ENCODE measurements at places on chromosomes 5 and 9.

DNA sequence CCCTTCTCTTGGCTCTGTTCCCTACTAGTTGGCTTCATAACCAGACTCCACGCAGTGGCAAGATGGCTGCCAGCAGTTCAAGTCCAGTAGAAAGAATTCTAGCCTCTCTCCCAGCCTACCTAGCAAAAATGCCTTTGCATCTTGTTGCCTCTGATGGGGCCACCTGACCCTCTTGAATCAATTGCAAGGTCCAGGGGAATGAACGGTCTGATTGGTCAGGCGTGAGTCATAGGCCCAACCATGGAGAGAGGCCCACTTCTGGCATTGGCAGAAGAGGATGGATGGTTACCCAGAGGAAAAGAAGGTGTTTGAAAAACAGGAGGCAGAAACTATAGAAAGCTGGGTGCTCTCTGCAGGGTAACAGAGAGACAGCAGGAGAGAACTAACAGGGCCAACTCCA lies 622.6 kb downstream of the CCDC171 start:
- no peak for DNase-seq

DNA sequence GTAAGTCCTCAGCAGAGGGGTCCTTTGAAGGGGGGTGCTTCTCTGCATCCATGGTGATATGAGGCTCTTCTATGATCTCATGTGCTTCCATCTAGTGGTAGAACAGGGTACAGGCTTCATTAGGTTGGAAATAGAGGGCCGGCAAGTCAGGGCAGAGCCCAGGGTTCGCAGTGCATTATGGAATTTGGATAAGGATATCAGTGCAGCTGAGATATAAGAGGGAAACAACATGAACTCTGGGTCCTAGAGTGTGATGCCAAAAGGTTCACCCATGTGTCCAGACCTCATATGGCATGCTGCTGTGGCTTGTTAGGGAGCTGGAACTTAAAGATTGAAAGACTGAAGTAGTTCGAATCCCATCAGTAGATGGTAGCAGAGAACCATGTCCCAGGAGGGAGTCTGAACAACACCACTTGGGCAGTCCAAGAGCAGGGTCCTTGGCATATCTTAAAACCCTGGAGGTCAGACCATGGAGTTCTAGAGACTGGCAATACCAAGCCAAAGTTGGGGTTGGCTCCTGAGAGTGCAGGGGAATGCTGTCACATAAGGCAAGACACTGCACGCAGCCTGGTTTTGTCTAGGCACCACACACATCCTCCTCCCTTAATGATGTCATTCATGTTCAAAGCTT lies 2.3 kb downstream of the FAM221B start:
- DNase-seq = no peak

- DNase-seq = no peak
These were observed 55.5 kb downstream of the CEP120 start for GRCh38 chr5:123367739-123368138.

GRCh38 chr9:109771796-109772531 lies 8.0 kb upstream of the PALM2AKAP2 start:
- DNase-seq = no peak

GRCh38 chr5:67904366-67904765 lies 311.2 kb upstream of the PIK3R1 start:
- DNase-seq = no peak

DNA sequence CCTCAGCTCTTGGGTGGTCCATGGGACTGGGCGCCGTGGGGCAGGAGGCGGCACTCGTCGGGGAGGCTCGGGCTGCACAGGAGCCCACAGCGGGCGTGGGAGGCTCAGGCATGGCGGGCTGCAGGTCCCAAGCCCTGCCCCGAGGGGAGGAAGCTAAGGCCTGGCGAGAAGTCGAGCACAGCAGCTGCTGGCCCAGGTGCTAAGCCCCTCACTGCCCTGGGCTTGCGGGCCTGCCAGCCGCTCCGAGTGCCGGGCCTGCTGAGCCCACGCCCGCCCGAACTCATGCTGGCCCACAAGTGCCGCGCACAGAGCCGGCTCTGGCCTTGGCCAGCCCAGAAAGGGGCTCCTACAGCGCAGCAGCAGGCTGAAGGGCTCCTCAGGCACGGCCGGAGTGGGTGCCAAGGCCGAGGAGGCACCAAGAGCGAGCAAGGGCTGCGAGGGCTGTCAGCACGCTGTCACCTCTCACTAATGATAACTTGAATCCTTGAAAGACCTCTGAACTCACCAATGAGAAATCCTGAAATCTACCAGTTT lies 1506.8 kb upstream of the WWC1 start:
- no peak for DNase-seq

DNA sequence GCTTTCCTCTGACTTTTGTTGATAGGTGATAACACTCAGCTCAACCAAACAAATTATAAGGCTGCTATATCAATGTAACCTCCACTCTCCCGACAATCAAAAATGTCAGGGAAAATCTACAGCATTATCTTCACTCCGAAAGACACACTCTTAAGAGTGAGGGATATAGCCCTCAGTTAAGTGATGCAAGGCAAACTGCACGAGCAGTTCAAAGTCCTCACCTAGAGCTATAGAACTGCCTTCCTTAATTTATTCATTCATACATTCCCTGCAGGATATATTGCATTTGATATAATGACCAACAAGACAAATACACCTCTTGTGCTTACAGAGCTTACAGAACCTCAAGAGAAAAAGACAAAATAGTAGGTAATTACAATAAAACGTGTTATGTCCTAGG lies 378.1 kb downstream of the ELAVL2 start:
- no peak for DNase-seq

DNA sequence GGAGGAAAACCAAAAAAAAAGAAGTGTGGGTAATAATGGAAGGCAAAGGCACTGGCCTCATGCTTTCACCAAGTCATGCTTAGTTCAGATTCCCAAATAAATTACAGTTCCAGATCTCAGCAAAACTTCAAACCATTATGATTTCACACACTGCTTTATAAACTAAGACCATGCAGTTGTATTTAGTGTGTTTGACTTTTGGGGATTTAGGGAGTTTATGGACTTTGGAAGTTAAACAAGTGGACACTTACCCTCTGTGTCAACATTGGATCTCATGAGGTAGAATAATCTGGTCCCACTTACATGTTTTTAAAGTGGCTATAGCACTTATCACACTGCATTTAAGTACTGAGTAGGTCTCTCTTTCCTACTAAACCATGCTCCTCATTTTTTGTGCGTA lies 3.7 kb downstream of the DNAJC25 start:
- no peak for DNase-seq

DNA sequence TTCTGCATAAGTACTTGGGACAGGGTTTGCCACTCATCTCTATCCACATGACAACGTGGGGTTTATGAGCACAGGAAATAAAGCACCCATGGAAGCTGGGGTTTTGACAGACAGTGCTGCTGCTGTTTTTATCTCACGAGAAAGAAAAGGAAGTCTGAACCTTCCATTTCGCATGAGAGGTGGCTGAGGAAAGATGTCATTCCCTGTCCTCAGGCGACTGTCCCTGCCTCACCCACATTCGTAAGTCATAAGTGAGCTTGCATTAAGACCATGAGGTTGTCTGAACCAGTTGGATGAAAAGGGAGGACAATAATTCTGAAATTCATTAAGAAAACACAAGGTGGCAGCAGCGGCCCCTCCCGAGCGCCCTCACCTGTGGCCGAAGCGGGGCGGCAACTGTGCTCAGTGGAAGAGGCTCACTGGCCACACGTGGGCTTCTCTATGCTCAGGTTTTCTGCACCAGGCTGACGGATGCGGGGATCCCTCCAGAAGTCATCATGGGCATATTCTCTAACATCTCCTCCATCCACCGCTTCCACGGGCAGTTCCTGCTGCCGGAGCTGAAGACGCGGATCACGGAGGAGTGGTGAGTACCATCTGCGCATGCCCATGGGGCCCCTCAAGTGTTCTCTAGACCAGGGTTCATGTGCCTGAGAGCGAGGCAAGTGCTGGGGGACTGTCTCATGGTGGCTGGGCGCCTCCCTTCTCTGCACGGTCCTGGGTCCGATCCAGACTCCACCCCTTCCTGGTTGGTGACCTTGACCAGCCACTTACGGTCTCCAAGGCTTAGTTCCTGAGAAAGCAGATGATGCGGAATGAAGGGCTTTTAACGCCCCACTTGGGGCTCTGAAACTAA lies 54.7 kb upstream of the SUSD3 start:
- peak; percentile 31 for DNase-seq

GRCh38 chr9:136840140-136840876 lies 2.0 kb upstream of the AJM1 start:
- no peak for DNase-seq

- no peak for DNase-seq
These were observed 64.9 kb upstream of the LIFR start for GRCh38 chr5:38621331-38621730.

DNA sequence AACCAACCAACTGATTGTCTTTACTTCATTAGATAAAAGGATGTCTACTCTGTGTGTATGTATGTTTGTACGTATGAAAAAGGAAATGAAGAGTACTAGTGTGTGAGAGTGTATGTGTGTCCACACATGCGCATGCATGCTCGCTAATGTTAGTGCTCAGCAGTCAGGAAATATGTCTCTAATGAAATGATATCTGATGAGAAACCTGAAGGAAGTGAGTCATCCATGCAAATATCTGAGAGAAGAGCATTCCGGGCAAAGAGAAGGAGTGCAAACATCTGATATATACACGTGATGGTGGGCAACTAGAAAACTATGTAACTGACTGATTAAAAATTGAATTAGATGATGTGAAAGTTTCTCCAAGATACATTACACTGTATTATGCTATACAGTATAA lies 29.6 kb upstream of the UGCG start:
- no peak for DNase-seq

- no peak for DNase-seq
These were observed at the start of gene FBLL1 for GRCh38 chr5:168528521-168529373. TSS of gene FBLL1 (plus strand) at chr5:168529305. CDS start at chr5:168529505, 200 bp downstream.

GRCh38 chr9:110812886-110813285 lies 144.3 kb downstream of the MUSK start:
- no peak for DNase-seq

DNA sequence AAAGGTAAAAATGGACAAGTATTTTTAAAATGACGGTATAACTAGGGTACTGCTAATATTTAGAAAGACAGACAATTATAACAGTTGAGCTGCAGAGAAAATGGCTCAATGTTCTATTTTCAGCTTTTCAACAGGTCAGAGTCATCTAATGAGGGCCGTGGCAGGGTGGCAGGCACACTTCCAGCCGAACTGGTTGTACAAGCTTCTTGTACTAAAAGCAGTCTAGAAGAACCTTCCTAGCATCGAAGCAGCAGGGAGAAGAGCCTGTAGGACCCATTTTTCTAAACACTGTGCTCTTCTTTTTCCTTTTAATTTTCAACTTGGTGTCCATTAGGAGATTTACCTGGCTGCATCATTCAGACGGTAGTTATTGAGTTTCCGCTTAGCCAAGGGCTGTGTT lies 85.6 kb downstream of the SLC28A3 start:
- DNase-seq = no peak

GRCh38 chr9:37747271-37747753 lies 6.3 kb upstream of the TRMT10B start:
- no peak for DNase-seq

GRCh38 chr5:6734781-6735180 lies 21.5 kb downstream of the TENT4A start:
- no peak for DNase-seq

DNA sequence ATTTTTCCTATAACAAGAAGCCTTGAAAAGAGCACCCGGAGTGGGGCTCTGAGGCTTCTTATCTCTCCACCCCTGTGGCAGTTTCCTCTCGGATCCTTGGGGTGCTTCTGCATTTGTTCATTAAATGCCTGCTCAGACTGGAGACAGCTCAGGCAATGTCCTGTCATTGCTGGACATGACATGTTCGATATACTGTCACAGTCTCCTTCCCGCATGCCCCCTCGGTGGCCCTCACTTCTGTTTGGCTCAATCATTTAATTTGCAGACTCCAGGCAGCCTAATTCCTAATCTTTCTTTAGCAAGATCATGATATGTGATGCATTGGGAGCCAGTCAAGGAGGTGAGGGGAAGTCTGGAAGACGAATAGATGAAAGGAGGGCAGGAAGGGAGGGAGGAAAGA lies 37.5 kb upstream of the CPEB4 start:
- DNase-seq = no peak

DNA sequence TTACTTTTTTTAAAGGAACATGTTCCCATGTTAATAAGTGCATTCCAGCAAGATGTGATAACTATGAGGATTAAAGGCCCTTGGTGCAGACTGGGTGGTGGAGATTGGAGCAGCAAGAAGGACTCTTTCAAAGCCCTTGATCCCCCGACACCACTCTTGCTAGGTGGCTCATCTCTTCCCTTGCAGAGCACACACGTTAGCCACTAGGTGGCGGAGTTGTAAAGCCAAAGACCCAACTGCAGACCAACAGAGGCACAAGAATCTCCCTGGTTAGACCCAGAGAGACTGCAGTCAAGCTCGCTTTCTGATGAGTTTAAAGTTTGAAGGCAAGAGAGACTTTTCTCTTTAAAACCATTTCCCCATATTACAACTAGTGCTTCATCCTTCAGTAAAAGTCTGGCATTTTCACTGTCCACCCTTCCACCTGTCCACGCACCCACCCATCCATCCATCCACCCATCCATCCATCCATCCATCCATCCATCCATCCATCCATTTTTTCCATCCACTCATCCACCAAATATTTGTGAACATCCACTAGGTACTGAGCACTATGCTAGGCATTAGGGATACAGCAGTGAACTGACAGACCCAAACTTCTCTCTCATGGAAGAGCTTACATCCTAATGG lies 226.9 kb downstream of the MSX2 start:
- peak; percentile 20 for DNase-seq

DNA sequence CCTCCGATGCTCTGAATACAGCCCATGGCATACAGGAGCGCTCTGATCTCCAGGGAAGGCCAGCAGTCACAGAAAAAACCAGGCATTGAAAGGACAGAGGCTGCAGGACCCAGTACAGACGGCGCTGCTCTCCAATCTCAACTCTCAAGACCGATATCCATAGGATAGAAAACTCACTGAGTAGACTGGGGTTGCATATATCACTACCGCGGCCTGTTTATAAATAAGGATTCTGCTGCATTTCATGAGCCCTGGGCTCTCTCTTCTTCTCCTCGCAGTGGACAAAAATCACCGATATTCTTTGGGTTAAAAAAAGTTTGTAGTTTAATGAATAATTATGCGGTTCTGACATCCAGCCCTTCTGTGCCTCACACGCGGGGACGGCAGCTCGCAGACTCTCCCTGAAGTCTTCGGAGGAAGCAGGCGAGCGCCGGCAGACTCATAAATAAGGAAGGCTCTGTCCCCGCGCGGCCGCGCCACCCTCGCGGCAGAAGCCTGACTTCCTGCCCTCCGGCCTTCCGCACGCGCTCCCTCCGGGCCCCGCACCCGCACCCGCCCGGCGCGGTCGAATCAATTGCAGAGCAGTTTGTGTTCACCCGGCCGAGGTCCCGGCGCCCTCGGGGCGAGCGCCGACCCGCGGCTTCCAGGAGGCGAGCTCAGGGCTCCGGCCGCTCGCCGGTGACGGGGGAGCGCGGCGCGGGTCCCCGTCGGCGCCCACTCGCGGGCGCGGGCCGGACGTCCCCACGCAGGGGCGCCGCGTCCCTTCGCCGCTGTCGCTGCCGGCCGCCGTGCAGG lies at the start of gene FAM78A:
FAM78A (minus strand) TSS at position 417 of the 795 bp plus-strand sequence; CDS start at position 86, 331 bp downstream.
- DNase-seq = no peak

- no peak for DNase-seq
These were observed 46.0 kb downstream of the CRB2 start for GRCh38 chr9:123401879-123402513.

Data from stimulated activated CD4-positive, alpha-beta T cell treated with anti-CD3 and anti-CD28 coated beads, TNF-alpha, amount 100 ng/mL, for 1 hour (primary cell).